Activated CD4-positive, alpha-beta T cell treated with anti-CD3 and anti-CD28 coated beads, Interleukin-10, Interleukin-2, amounts not matched to agents 100 ng/mL and 50 ng/mL, durations not matched to agents 16 hours and 8 hours (primary cell): ENCODE measurements at places on chromosomes 3 and 15.

DNA sequence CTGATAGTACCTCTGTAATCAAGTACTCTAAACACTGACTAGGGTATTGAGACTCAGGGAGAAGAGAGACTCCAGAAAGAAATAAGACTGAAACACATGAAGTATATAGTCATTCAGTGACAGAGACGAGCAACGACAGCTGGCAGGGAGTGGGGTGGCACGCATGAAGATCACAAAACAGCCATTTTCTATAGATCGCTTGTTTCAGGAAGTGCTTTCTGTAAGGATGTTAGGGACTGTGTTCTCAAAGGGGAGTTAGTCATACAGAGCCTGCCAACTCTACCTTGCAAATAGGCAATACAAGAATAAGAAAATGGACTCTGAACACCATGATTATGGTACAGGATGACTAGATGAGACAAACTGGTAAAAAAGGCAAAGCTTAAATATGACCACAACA, 139.5 kb downstream of the TBL1XR1 start:
- DNase-seq: peak; percentile 87

GRCh38 chr15:31235311-31236183, 91.1 kb upstream of the KLF13 start:
- DNase-seq: no peak

GRCh38 chr3:176075046-176075445, 1122.2 kb downstream of the TBL1XR1 start:
- no peak for DNase-seq

GRCh38 chr3:140597792-140598191, 80.1 kb upstream of the TRIM42 start:
- no peak for DNase-seq

GRCh38 chr15:81449836-81450474, 75.9 kb upstream of the TMC3 start:
- no peak for DNase-seq
